SK-N-DZ (cell line): ENCODE measurements at places on chromosomes 4 and X.

DNA sequence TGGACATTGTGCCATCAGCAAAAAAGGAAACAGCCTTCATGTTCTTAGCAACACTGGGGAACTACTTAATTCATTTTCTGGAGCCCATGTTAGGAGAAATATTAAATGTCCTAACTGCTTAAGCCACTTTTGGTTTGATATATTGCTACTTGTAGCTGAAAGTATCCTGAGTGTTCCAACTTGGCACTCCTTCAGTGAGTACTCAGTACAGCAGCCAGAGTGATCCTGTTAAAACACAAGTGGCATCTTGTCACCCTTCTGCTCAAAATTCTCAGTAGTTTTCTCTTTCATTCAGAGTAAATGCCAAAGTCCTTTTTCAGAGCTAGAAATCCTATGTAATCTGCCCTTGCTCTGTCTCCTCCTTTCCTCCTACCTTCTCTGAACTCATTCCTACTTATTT is 522.0 kb downstream of the GRID2 start:
- DNase-seq, result no peak

DNA sequence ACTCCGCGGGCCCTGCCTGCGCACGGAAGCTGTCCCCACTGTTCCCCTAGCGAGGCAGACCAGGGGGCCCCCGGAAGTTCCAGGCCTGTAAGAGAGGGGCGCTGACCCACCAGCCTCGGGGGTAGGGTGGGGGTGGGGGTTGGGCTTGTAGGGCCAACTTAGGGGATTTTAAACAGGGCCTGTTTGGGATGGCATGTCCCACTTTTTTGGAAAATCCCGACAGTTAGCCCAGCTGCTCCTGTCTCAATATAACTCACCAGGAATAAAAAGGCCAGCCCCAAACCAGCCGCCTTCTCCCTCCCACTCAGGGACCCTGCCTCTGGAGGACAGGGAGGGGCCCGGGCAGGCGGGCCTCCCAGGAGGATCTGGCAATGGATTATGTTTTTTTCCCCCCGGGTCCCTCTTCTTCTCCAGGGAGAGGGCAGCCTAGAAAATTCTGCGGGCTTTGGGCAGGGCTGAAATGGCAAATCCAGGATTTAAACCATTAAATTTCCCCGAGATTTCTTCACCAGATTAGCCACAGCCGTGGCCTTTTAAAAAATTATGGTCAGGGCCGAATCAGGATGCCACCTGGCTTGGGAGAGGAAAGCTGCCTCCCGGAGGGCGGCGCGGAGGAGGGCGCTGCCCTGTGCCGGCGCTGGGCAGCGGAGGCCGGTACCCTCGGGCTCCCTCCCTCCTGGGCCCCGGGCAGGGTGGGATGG is 957 bp downstream of the PPP2R2C start:
- no peak for DNase-seq

DNA sequence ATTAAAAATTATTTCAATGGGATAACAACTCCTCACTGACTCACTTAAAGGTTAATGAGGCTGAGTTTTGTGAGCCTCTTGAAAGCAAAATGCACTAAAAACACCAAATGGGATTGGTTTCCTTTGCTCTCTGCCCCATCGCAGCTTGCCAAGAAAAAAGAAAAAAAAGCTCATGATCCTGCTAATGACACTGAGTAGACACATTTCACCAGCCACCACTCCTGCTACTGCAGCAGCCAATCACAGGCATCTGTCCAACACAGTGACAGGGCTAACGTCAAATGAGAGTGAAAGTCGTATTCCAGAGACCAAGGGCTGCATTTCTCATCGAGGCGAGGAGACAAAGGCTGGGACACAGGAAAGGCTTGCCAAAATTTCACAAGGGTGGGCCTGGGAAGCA is 5.2 kb downstream of the APBB2 start:
- DNase-seq, result peak; percentile 48

GRCh38 chr4:8325291-8325973 is 55.9 kb downstream of the HTRA3 start:
- no peak for DNase-seq

- DNase-seq, result no peak
Observed at GRCh38 chr4:164108971-164109370, 614.5 kb downstream of the TMA16 start.

DNA sequence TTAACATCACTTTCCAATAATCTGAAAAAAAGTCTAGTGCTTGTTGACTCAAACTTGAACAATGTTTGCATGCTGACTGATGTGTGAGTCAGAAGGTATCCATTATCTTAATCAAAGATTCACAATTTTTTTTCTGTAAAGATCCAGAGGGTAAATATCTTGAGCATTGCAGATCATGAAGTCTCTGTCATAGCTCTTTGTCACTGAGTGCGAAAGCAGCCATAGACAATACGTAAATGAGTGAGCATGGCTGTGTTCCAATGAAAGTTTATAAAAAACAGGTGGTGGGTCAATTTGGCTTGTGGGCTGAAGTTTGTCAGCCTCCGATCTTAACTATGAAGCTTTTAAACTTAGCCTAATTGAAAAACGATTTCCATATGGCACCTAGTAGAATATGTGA is 37.7 kb downstream of the NHS start:
- no peak for DNase-seq

GRCh38 chr4:154616287-154616686 is 3.8 kb upstream of the FGG start:
- no peak for DNase-seq

- no peak for DNase-seq
Observed at GRCh38 chrX:39427492-39427891, 626.2 kb downstream of the MID1IP1 start.

DNA sequence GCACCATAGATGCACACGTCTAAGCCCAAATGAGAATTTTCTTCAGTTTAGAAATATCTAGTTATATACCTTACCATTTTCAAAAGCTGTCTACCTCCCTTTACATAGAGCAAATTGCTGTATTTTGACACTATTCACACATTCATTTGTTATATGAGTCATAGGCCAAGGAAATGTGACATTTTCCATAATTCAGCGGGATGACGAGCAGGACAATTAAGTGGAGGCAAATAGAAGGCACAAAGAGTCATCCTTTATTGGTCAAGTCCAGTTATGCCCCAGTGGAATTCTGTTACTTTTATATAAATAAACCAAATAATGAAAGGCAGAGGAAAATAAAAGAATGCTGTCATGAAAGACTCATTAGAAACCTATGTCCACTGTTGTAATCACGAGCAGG is 27.9 kb downstream of the FGF13 start:
- DNase-seq, result no peak

DNA sequence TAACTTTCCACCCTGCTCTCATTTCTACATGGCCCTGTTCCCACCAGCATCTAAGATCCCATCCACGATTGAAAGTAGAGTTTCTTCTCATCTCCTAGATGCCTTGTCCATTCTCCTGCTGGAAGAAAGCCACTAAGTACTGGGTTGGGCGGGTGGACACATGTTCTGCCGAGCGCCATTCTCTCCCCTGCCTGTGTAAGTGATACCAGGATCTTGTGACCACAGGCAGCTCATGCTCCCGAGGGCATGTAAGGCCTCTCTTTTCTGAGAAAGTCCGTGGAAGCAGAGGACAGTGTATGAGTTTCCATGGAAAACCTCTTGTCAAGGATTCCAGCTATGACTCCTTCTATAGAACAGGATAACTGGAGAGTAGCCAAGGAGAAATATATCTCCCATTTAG is 3.3 kb upstream of the SLC25A4 start:
- DNase-seq, result no peak

DNA sequence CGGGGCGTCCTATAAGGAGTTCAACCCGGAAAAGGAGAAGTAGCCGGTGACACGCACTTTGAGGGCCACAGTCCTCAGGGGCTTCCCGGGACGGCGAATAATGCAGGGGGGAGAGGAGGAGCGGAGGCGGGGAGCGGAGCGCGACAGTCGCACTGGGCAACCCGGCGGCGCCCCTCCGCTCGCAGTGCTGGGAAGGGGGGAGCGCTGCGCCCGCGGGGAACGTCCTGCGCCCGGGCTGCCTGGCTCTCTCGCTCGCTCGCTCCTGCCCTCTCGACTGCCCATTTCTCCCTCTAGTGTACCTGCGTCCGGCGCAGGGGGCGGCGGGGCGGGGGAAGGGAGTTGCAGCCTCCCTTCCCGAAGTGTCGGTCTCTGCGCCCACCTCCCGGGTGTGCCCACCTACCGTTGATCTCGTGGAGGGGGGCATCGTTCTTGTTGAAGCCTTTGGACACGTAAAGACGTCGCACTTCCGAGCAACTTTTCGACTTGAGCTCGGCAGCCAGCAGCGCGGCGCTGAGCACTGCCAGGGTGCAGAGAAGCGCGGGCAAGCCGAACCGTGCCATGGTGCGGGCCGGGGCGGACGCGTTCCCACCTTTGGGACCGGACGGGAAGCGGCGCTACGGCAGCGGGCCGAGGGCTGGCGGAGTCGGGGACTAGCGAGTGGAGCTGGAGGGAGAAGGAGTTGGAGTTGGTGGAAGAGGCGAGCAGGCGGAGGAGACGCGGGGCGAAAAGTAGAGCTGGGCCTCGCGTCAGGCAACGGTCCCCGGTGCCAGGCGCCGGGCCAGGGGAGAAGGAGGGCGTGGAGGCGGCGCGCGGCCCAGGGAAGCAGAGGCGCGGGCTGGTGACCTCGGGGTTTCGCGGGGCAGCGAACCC is 648 bp downstream of the GPC4 start:
- DNase-seq, result no peak

- DNase-seq, result no peak
Observed at GRCh38 chr4:156619154-156619934, 352.3 kb downstream of the PDGFC start.

- DNase-seq, result peak; percentile 34
Observed at GRCh38 chr4:146975527-146975926, 29.9 kb upstream of the TTC29 start.

DNA sequence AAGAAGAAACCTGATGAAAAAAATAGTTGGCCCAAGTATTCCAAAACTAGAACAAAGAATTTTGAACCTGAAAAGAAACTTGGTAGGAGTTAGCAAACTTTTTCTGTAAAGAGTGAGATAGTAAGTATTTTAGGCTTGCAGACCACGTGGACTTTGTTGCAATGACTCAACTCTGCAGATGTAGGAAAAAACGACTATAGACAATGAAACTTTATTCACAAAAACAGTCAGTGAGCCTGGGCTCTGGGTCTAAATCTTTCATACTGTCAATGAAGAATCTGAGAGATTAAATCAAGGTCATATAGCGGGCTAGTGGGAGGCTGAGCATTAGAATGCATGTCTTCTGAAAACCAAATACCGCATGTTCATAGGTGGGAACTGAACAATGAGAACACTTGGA is 23.0 kb downstream of the SH3D19 start:
- no peak for DNase-seq

GRCh38 chr4:105714071-105714521 is 5.5 kb downstream of the GSTCD start:
- DNase-seq, result no peak

DNA sequence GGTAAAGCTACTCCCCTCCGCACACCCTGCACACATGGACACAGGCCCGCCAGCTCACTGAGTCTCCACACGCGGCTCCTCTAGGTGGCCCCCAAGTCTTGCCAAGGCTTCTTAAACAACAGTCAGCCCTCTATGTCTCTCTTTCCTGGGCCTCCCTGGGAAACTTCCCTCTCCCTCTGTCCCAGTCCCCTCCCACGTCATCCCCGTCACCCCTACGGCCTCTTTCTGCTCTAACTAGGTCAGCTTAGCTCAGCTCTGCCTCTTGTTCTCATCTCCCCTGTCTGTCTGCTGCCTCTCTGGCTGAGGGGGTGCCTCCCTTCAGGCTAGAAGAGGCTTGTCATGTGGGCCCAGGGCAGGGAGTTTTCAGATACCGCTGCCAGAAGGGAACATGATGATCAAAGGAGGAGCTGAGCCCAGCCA is 38.8 kb downstream of the SEPTIN6 start:
- no peak for DNase-seq

DNA sequence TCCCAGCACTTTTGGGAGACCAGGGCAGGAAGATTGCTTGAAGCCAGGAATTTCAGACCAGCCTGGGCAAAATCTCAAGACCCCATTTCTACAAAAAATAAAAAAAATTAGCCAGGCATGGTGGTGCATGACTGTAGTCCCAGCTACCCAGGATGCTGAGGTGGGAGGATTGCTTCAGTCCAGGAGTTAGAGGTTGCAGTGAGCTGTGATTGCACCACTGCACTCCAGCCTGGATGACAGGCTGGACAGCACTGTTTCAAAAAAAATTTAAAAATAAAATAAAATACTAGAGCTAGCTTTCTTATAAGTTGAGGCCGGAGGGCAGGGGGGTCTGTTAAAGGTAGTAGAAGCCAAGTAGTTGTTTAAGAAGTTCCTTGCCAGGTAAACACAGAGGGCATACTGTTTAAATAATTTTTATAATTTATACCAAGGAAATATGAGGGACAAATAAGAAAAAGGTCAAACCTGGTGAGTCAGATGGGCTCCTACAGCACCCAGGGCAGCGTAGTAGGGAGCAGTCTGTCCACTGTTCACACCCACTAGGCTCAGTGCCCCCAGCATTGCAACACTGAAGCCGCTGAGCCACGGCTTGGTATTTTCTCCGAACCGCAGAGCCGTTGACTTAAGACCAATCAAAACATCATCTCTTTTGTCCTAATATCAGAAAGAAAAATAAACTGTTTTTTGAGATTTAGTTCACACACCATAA is 17.3 kb downstream of the COQ2 start:
- DNase-seq, result no peak

DNA sequence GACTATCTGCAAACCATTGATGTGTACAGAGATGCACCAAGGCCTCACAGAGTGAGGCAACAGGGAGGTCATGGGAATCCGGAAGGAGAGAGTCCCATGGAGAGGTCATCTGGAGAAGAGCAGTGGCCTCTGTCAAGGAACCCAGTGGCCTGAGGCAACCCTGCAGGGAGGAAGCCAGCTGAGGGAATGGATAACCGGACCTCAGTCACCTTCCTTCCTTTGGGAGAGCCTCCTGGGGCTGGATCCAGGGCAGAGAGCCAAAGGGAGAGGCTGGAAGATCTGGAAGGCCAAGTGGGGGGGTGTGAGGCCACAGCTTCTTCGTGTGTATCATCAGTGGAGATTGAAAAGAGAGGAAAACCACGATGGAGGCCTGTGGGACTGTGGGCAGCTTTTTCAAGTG is 24.3 kb upstream of the CD38 start:
- DNase-seq, result no peak

GRCh38 chr4:145839151-145839550 is 99.5 kb downstream of the ZNF827 start:
- no peak for DNase-seq
